ENCODE measurements at places on chromosomes 6 and 20. TPM values are rescaled to one million over a fixed set of nuclear protein-coding genes. Genes with fewer than 3 reads are reported as not detected.
A peak's percentile ranks its signal among the peaks of the same experiment; 100 is the strongest.

GABRR1 gene
- total RNA-seq: not detected

FAM209B gene
- total RNA-seq: not detected

ARFGEF3 gene
- 0.95 TPM for total RNA-seq

CALHM4 gene
- not detected for total RNA-seq

EEF1E1 gene
- total RNA-seq: 18.6 TPM

HDGFL1 gene
- not detected for total RNA-seq

DNA sequence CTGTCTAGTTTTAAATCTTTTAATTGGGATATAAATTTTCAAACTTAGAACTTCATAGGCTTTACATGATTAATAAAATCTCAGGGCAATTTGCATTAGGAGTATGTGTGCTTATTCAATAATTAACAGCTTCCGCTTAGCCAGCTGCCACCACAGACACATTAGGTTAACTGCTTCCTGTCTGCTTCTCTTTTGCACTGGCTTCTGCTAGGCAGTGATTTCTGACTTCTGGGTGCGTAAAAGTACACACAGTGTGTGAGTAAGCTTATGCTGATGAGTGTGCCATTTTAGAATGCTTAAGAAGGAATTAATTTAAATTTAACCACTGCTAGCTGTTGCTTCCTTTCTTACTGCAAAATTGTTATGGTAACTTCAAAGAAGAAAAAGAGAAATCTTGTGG lies 73.9 kb downstream of the F13A1 start:
- DNase-seq: no peak
- no peaks in the 10 kb centered on the region for H3K4me1 ChIP-seq
- no peak overlapping the region for H3K27ac ChIP-seq
- H3K4me3 ChIP-seq: no peak overlapping the region
- no peaks in the 10 kb centered on the region for H3K36me3 ChIP-seq

DNA sequence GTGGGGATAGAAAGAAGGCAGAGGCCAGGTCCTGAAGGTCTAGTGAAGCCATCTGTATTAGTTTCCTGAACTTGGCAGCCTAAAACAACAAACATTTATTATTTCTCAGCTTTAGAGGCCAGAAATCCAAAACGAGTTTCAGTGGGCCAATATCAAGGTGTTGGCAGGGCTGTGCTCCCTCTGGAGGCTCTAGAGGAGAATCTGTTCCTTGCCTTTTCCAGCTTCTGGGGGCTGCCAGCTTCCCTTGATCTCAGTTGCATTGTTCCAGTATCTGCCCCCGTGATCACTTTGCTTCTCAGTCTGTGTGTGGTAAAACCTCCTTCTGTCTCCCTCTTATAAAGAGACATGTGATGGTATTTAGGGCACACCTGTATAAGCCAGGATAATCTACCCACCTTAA lies 82.4 kb downstream of the MAFB start:
- no peaks in the 10 kb centered on the region for H3K4me1 ChIP-seq
- no peak for DNase-seq
- H3K27ac ChIP-seq: no peak overlapping the region
- no peaks in the 10 kb centered on the region for H3K36me3 ChIP-seq
- no peaks in the 10 kb centered on the region for H3K27me3 ChIP-seq
- H3K4me3 ChIP-seq: no peak overlapping the region

DNA sequence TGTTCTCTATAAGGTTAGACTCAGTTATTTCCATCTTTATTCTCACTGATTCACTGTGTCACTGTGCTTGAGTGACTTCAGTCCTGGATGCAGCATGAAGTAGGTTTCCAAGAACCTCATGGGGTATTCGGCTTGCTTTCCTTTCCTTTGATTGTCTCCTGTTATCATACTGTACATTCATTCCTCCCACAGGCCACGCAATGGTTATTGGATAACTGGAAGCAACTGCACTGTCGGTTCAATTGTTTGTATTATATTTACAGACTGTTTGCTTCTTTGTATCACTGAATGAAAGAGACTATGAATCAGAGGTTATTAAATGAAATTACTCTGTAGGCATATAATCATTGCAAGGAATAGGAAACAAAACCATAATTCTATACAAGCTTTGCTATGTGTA lies 129.4 kb downstream of the MAP7 start:
- H3K36me3 ChIP-seq: no peaks in the 10 kb centered on the region
- no peaks in the 10 kb centered on the region for H3K4me1 ChIP-seq
- no peaks in the 10 kb centered on the region for H3K27me3 ChIP-seq

- DNase-seq: no peak
- H3K4me1 ChIP-seq: no peaks in the 10 kb centered on the region
- no peaks in the 10 kb centered on the region for H3K27me3 ChIP-seq
- no peak overlapping the region for H3K27ac ChIP-seq
These were observed 268.8 kb downstream of the TMEM242 start for GRCh38 chr6:157054531-157054979.

DNA sequence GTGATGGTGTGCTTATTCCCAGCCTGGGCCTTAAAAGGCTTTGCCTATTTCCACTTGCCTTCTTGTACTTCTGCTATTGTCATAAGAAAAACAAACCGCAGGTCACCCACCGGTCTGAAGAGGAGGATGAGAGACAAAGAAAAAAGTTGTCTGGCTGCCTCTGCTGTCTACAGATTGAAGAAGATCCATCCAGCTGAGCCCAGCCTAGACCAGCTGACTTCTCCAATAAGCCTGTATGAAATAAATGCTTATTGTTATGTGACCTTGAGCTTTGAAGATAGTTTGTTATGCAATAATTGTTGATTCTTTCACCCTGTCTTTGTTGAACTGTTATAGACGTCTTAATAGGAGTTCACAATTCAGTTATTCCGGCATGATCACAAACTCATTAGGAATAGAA lies 223.8 kb upstream of the PRSS16 start:
- peaks cover 15% of the 10 kb centered on the region for H3K4me1 ChIP-seq
- no peak overlapping the region for H3K4me3 ChIP-seq
- DNase-seq: no peak

DNA sequence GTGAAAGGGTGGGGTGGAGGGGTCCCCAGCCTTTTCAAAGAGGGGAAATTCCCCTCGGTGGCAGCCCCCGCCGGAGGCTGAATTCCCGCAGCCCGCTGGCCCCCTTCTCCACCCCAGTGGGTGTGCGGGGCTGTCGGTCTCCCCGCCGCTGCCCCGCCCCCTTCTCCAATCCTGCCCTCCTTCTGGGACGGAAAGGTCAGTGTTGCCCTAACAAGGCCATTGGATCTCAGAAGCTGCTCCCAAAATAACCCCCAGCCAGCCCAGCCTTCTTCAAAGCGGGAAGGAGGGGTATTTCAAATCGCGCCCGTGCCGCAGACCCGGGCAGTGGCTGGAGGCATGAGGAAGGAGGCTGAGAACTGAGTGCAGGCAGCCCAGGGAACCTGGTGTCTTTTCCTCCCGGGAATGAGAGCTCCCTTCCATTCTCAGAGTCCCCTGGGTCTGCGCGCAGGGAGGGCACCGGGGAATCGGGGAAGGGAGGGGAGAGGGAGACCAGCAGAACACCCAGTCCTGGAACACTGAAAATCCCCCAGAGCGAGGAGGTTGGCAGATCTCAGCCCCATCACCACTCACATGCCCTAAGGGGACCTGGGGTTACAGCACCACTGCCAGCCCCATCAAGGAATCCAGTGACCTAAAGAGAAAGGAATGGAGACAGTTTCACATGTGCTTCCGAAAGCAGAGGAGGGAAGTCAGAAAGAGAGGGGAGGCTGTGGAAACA lies at the start of gene JPH2:
Gene JPH2 (minus strand): TSS at position 135 of the 718 bp plus-strand sequence. CDS start 483 bp downstream, outside the sequence.
- H3K27me3 ChIP-seq: peaks cover 31% of the 10 kb centered on the region
- peak within 1 kb of the TSS; percentile 22 for H3K4me3 ChIP-seq
- DNase-seq: no peak
- H3K4me1 ChIP-seq: peaks cover 13% of the 10 kb centered on the region

DNA sequence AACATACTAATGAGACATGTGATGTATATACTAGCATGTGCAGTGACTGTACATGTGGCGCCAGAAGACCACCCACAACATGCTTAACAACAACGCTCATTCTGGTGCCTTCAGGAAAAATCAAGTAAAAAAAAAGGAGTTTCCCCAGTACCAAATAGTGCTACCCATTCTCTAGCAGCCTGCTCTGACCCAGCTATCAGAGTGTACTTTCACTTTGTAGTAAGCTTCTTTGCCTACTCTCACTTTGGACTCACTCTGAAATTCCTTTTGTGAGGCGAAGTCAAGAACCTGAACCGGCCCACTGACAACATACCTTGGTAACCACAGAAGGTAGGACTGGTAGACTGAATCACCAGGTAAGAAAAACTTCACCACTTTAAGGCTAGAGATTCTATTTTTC lies 1100.0 kb downstream of the GRIK2 start:
- no peak for DNase-seq
- no peaks in the 10 kb centered on the region for H3K36me3 ChIP-seq
- H3K27me3 ChIP-seq: no peaks in the 10 kb centered on the region
- H3K27ac ChIP-seq: no peak overlapping the region
- H3K4me1 ChIP-seq: no peaks in the 10 kb centered on the region
- H3K4me3 ChIP-seq: no peak overlapping the region

DNA sequence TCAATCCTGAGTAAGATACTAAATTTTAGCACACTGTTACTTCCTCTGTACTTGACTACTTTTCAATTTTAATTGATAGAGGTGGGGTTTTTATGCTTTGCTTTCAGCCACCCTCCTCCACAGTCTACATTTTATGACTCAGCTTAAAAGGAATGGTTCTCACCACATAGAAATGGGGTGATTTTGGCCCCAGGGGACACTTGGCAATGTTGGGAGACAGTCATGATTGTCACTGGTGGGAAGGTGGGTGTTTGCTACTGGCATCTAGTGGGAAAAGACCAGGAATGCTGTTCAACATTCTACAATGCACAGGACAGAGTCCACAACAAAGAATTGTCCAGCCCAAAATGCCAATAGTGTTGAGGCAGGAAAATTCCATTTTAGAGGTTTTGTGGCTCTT lies 71.3 kb downstream of the PCSK2 start:
- no peaks in the 10 kb centered on the region for H3K36me3 ChIP-seq
- no peak overlapping the region for H3K27ac ChIP-seq
- H3K27me3 ChIP-seq: no peaks in the 10 kb centered on the region
- no peak for DNase-seq
- H3K4me1 ChIP-seq: no peaks in the 10 kb centered on the region
- H3K4me3 ChIP-seq: no peak overlapping the region

GRCh38 chr6:31400467-31401289 lies 2.7 kb upstream of the MICA start:
- no peak for DNase-seq
- H3K4me3 ChIP-seq: peak overlapping the region; percentile 80
- H3K36me3 ChIP-seq: no peaks in the 10 kb centered on the region
- H3K27ac ChIP-seq: peak overlapping the region; percentile 99

GRCh38 chr20:51335329-51335841 lies 207.1 kb downstream of the NFATC2 start:
- no peak overlapping the region for H3K27ac ChIP-seq
- no peaks in the 10 kb centered on the region for H3K36me3 ChIP-seq
- DNase-seq: no peak
- no peak overlapping the region for H3K4me3 ChIP-seq
- no peaks in the 10 kb centered on the region for H3K4me1 ChIP-seq

GRCh38 chr20:836190-836589 lies 2.7 kb downstream of the FAM110A start:
- H3K4me3 ChIP-seq: no peak overlapping the region
- H3K27ac ChIP-seq: no peak overlapping the region
- H3K36me3 ChIP-seq: no peaks in the 10 kb centered on the region
- no peak for DNase-seq

DNA sequence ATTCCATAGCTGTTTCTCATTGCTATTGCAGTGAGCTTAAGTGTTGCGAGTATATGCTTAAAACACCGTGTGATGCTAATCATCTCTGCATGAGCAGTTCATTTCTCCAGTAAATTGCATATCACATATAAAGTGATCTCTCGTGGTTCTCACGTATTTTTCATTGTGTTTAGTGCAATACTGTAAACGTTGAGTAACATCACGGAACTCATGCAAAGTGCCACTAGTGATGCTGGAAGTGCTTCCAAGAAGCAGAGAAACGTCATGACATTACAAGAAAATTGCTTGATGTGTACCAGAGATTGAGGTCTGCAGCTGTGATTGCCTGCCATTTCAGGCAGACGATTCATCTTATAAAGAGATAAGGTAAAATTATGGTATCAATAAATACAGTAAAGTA lies 830.4 kb downstream of the GRIK2 start:
- H3K4me3 ChIP-seq: no peak overlapping the region
- H3K36me3 ChIP-seq: no peaks in the 10 kb centered on the region
- DNase-seq: no peak
- no peaks in the 10 kb centered on the region for H3K27me3 ChIP-seq
- no peaks in the 10 kb centered on the region for H3K4me1 ChIP-seq

DNA sequence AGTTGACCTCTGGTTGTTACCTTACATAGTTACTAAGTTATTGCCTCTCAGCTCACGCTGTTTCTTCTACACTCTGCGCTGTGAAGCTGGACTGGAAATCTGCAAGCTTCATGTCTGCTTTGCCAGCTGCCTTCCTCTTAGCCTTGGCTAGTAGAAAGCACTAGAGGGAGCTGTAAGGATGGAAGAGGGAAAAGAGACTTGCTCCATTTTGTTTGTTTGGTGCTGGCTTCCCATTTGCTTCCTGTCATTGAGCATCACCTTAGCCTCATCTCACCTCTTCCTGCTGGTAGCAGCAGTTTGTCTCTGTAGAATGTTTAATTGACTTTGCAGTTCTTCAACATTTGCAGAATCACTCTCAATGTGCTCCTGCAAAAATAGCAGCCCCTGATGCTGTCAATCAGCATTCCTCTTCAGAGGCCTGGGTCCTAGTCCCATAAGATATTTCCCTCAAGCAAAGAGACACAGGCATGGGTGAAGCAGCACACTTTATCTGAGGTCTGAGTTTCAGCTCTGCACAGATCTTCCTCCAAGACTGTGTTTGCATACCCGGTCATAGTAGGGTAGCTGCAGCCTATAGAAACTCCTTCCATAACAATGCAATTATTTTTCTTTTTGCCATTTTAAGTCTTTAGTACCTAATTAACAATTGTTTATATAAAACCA lies 302.2 kb upstream of the EPHA7 start:
- H3K27ac ChIP-seq: no peak overlapping the region
- no peak for DNase-seq
- no peaks in the 10 kb centered on the region for H3K36me3 ChIP-seq
- H3K27me3 ChIP-seq: no peaks in the 10 kb centered on the region
- H3K4me1 ChIP-seq: no peaks in the 10 kb centered on the region

GRCh38 chr20:17343656-17344452 lies 117.0 kb downstream of the PCSK2 start:
- H3K36me3 ChIP-seq: no peaks in the 10 kb centered on the region
- no peak overlapping the region for H3K27ac ChIP-seq
- no peaks in the 10 kb centered on the region for H3K27me3 ChIP-seq
- DNase-seq: no peak
- H3K4me1 ChIP-seq: no peaks in the 10 kb centered on the region

DNA sequence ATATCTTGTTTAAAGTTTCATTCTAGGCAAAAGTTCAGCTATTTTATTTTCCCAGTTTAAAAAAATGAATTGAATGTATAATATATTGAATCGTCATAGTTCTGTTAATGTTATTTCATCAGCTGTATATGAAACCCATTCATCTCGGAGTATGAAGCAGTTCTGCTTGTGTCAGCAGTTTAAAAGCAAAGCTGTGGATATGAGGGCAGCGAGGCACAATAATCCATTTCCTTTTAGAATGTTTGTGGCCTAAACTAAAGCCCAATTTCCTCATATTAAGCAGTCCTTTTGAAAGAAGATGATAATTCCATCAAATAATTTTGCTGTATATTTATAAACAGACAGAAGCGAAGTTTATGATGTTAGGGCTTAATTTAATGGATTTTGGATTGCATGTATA lies 300.1 kb downstream of the SAMD5 start:
- H3K27me3 ChIP-seq: no peaks in the 10 kb centered on the region
- H3K4me1 ChIP-seq: no peaks in the 10 kb centered on the region
- no peak for DNase-seq
- H3K4me3 ChIP-seq: no peak overlapping the region

- peaks cover 17% of the 10 kb centered on the region for H3K4me1 ChIP-seq
- no peak for DNase-seq
- no peaks in the 10 kb centered on the region for H3K36me3 ChIP-seq
- H3K4me3 ChIP-seq: no peak overlapping the region
- H3K27ac ChIP-seq: no peak overlapping the region
- H3K27me3 ChIP-seq: no peaks in the 10 kb centered on the region
These were observed 188.8 kb downstream of the EDN1 start for GRCh38 chr6:12478921-12479320.

Measured in esophagus squamous epithelium (tissue), 5 donors.